Dermis lymphatic vessel endothelial cell (primary cell): ENCODE measurements at places on chromosomes 2 and 18. TPM values are rescaled to one million over a fixed set of nuclear protein-coding genes. Genes with fewer than 3 reads are reported as not detected.

Gene MC5R
- not detected in 2 replicates for total RNA-seq

Gene GALNT14
- total RNA-seq, result 0.11 TPM in 1 of 2 replicates, not detected in the other

Gene IKZF2
- 0.65 and 1.0 TPM in 2 replicates for total RNA-seq

Gene RAB6C
- under 0.01 TPM in 1 of 2 replicates, not detected in the other for total RNA-seq

Gene INSIG2
- total RNA-seq, result 18.9 and 21.9 TPM in 2 replicates

Gene BCL11A
- 0.65 and 1.4 TPM in 2 replicates for total RNA-seq

Gene SERPINB10
- not detected in 2 replicates for total RNA-seq

Gene GNLY
- not detected in 2 replicates for total RNA-seq

Gene PAX8
- total RNA-seq, result 0.11 and 0.17 TPM in 2 replicates

Gene DPYSL5
- not detected in 2 replicates for total RNA-seq

Gene IL36G
- total RNA-seq, result not detected in 2 replicates

Gene IL18RAP
- not detected in 2 replicates for total RNA-seq

Gene SMAD7
- total RNA-seq, result 6.5 and 10.1 TPM in 2 replicates

Gene DNAH7
- under 0.01 TPM in 2 replicates for total RNA-seq

Gene VPS4B
- total RNA-seq, result 53.6 and 61.9 TPM in 2 replicates

Gene CARF
- 4.9 and 5.2 TPM in 2 replicates for total RNA-seq

Gene FBXO15
- total RNA-seq, result under 0.01 and 0.09 TPM in 2 replicates

Gene LOXL3
- 0.87 and 1.2 TPM in 2 replicates for total RNA-seq

Gene NDUFB3
- 77.5 and 80.5 TPM in 2 replicates for total RNA-seq

Gene MARCO
- total RNA-seq, result not detected in 2 replicates

Gene LIPT1
- total RNA-seq, result 4.2 and 7.5 TPM in 2 replicates

Gene SERPINB2
- not detected in 2 replicates for total RNA-seq

Gene SLC11A1
- total RNA-seq, result 0.09 and 0.11 TPM in 2 replicates

Gene CELF4
- 0.43 TPM in 1 of 2 replicates, not detected in the other for total RNA-seq

Gene MROH2A
- not detected in 2 replicates for total RNA-seq

Gene ZSWIM2
- not detected in 2 replicates for total RNA-seq
